Calu3 (cell line): ENCODE measurements at places on chromosomes 6 and 20.

DNA sequence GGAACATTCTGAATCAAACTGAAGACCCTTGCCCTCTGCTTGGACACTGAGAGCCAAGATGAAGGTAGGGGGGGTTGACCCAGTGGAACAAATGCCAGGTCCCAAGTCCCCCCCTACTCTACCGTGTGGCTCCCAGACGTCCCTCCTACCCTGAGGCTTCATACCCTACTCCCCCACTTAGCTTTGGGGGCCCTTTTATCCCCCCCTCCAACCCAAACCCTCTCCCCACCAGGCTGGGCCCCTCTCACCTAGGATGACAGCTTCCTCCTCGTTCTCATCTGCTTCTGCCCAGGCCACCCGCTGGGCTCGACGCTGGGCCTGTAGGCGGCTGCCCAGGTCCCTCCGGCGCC, 1.5 kb downstream of the DDRGK1 start:
- no peak for DNase-seq

GRCh38 chr20:19828232-19828631, 70.2 kb downstream of the RIN2 start:
- no peak for DNase-seq

DNA sequence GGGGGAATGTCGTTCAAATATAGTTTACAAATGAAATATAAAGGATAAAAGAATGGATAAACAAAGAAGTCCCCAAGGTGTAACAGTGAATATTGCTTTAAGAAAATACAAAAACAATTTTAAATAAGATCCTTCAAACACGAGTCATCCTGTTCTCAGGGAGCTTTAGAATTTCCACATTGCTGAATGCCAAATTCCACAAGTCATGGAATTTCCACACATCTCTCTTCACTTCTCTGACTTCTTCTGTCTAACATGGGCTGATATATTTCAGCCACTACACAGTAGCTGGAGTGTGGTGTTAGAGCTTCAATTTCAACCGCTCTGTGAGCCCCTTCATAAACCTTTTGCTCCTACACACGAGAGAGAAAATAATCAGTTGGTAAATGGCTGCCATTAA, 28.0 kb downstream of the IL22RA2 start:
- no peak for DNase-seq

DNA sequence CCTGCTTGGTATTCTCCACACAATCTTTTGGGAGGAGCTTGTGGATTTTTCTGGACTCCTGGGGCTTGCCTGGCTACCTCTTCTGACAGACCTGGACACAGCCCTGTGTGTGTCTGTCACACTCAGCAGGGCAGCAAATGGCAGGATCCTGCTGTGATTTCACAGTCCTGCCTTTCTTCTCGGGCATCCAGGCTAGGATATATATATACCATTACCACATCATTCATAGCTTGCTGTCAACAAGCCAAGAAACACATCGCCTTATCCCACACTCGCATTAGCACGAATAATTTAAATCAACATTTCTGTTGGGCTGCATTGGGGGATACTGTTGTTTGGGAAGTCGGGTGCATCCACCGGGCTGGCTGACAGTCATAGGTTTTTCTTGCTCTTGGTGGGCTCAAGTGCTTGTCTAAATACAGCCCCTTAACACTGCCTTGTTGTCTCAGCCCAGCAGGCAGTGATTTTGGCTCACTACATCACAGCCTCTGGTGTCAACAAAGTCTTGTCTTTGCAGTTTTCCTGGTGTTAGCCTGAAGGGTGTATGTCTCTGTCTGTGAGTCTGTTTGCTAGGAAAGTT, 154.9 kb upstream of the FERMT1 start:
- no peak for DNase-seq

- DNase-seq, result no peak
Measured at GRCh38 chr6:35035481-35036030, 105.6 kb downstream of the TCP11 start.

GRCh38 chr6:121896771-121897170, 461.3 kb downstream of the GJA1 start:
- no peak for DNase-seq

GRCh38 chr6:64838726-64839125, 868.3 kb downstream of the EYS start:
- no peak for DNase-seq

GRCh38 chr20:32727683-32728082, 15.6 kb downstream of the COMMD7 start:
- no peak for DNase-seq

DNA sequence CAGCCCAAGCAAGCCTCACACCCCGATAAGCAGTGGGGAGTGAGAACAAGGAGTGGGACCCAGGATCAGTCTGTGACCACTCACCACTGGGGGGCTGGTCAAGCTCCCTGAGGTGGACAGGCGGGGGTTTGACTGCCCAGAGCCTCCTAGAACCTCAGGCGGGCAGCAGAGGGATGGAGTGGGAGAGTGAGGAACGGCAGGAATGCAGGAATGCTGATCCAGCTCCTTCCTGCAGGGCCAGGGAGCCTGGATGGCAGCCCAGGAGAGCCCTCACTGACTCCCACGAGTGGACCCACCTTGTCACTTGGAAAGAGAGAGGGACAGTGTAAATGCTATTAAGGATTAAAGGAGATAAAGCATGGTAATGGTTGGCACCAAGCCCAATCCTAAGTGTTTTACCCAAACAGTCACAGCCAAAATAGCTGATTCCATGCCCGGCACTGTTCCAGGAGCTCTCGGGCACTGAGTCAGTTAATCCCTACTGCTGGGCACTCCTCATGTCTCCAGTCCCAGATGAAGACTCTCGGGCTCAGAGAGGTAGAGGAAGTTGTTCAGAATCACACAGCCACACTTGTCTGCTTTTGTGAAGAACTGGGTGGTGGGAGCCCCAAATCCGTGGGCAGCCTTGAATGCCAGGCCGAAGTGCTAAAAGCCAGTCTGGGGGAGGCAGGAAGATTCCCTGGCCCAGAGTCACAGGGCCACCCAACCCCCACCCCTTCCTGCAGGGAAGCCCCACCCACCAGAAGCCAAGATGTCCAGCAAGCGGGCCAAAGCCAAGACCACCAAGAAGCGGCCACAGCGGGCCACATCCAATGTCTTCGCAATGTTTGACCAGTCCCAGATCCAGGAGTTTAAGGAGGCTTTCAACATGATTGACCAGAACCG, 3.1 kb downstream of the MYL9 start:
- no peak for DNase-seq

GRCh38 chr6:17725083-17725482, 18.4 kb upstream of the NUP153 start:
- no peak for DNase-seq

DNA sequence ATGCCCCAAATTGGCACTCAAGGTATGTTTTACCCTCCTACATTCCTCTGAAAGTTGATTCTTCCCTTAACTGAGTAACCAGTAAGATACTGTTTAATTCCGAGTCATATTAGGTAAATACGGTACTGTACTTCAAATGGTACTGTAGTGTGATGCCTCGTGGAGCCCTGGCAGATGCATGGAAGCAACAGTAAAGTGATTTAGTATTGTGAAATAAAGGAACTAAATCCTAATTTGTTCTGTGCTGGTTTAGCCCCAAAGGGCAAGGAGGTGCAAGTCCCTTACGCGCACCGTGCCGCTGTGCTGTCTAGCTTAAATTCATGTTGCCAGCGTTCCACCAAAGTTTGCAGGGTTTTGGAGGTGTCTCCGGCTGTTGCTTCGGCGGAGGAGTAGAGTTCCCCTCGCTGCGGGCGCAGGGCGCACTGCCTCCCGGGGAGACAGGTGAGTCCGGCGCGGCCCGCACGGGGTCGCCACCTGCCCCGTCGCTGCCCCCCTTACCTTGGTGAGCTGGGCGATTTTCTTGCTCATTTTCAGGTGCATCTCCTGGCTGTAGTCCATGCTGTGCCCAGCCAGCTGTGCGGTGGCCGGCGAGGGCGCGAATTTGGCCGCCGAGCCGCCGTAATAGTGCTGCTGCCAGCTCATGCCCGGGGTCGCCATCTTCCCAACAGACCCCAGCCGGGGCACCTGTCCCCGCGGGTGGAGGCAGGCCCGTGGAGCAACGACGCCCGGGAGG, 655 bp downstream of the FAM184A start:
- peak; percentile 74 for DNase-seq

- DNase-seq, result no peak
Measured at GRCh38 chr6:5461365-5461764, 200.1 kb downstream of the FARS2 start.

- no peak for DNase-seq
Measured at GRCh38 chr6:14665827-14666724, 548.5 kb downstream of the CD83 start.

GRCh38 chr20:19735446-19735845, 22.6 kb upstream of the RIN2 start:
- peak; percentile 43 for DNase-seq

DNA sequence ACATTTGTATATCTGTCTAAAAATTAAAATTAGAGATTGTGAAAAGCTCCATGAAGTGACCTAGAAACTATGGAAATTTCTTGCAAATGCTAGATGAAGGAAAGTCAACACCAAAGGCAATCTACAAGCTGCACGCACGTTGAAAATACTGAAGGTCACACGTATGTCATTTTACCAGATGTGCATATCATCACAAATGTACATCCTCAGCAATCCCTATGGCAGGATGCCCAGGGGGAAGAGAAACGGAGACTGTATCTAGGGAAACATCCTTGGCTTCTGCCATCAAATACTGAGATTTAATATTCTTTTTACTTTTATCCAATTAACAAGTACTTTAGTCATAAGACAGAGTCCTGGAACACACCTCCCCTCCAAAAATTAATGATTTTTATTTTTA, 672.0 kb downstream of the RNF144B start:
- no peak for DNase-seq

GRCh38 chr6:83365931-83366330, 64.9 kb downstream of the ME1 start:
- no peak for DNase-seq

- DNase-seq, result no peak
Measured at GRCh38 chr6:1372690-1373089, 16.7 kb upstream of the FOXF2 start.

DNA sequence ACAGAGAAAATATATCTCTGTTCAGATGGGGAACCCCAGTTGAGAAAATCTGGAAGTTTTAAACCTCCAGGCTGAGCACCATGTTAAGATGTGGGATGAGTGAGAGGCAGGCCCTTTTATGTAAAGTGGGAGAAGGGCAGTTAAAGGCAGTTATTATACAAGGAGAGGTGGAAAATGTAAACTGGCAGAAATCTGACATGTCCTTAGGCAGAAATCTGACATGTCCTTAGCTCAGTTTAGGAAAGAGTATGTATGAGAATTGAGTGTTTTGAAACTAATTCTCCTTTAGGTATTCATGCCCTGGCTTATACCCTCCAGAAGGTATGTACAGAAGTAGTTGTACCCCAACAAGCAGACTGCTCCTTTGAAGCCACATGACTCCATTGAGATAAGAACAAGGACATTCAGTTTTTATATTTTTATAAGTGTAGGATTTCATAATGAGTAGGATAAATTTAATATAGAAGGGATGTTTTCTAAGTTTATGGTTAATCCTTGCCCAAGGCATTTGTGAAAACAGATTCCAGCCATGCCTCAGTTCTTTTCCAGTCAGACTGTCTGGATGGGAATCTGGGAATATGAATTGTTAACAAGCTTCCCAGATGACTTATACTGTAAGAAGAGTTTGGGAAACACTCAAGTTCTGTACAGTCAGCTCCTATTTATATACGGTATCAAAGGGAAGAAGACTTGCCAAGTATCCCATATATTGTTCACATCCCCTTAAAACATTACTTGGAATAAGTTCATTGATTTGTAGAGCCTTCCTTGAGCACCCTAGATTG, 87.7 kb downstream of the SCAND1 start:
- no peak for DNase-seq

DNA sequence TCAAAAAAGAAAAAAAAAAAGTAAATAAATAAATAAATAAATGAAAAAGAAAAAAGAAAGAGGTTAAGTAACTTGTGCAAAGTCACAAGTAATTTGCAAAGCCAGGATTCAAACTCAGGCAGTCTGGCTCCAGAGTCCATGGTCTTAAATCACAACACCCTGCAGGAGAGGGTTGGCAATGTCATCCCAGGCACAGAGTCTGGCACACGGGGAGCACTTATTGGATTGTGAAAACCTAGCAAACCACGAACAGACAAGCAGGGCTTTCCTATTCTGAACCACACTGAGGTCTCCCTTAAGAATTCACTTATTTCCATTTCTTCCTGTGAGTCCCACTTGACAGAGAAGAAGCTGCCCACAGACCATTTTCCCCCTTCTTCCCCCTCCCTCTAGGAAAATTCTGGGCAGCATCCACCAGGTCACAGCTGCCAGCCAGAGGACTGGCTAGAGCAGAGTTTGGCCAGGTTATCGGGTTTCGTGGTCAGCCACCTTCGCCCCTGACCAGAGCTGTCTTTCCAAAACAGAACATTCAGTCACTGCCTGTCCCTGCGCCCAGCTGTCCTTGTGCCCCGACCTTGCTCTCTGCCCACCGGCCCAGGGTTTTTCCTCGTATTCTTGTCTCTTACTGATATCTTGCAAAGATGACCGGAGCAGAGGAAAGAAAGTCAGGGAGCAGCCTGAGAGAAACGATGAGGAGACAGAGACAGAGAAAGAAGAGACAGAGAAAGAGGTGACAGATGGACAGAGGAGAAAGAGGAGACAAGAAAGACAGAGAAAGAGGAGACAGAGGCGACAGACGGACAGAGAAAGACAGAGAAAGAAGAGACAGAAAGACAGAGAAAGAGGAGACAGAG, 106.4 kb upstream of the PTPN1 start:
- no peak for DNase-seq

- DNase-seq, result no peak
Measured at GRCh38 chr20:51510169-51510568, 32.4 kb downstream of the NFATC2 start.

DNA sequence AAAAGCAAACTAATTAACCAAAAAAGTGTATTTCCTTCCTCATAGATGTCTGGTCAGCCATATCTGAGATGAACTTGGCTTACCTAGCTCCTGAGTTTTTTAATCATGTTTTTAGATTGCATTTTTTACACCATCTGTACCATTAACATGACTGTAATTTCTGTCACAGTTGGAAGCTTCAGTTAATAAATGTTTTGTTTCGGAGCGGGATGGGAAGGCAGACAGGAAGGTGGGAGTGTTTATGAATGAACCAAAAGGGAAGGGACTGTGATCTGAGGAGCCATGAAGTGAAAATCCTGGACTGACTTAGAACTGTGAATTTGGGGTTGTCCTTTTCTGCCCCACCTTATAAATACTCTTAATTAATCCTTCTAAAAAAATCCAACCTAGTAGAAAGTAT, 445.6 kb upstream of the SOX4 start:
- DNase-seq, result no peak

DNA sequence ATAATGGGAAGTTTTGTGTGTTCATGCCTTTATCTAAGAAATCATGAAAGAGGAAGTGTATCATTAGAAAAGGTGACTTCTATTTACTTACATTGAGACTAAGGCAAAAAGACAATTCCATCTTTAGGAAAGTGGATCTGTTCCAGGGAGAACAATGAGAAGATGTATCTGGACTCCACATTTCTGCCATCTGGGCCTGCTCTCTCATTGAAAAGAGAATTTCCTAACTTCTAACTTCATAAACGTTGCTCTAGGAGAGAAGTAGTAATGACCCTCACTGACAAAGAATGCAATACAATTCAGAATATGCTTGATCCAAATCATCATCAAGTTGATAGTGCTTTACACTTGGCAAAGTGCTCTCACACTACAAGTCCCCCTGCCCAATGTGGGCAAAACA, 294.2 kb downstream of the OGFRL1 start:
- no peak for DNase-seq

- DNase-seq, result no peak
Measured at GRCh38 chr20:38853759-38854158, 48.3 kb downstream of the PPP1R16B start.
